AG10803 (cell line): ENCODE measurements at places on chromosomes 1 and 21.

GRCh38 chr1:209539576-209539975 lies 43.9 kb upstream of the CAMK1G start:
- DNase-seq = no peak

DNA sequence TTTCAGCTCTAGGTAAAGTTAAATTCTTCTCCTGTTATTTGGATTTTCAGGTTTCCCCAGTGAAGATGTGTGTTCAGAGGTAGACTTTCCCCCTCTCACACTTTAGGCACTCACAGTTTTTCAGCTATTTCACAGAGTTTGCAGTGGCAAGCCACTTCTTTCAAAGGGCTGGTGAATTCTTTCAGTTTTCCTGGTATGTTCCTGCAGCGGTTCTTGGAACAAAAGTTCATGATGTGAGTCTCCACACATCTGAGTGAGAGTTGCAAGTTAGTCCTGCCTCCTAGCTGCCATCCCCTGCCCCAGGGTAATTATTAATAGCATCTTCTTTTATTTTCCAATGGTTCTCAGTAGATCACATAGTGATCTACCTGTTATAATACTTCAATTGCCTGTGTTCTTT lies 27.3 kb upstream of the CD84 start:
- DNase-seq = no peak

DNA sequence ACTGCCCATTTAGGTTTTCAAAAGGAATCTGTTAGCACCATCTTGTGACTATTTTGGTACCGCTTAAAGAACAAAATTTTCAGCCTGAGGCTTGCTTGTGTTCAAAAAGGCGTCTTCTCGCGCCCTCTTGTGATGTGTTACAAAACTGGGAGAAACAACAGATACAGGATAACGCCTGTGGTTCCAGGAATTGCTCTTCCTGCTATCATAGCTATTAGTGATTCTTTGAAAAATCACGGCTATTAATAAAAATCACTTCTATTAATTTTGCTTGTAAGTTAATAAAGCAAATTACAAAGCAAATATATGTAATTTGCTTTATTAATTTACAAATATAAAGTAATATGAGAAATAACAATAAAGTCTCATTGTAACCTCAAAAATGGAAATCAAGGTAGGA lies 82.2 kb upstream of the ABCD3 start:
- peak; percentile 93 for DNase-seq

DNA sequence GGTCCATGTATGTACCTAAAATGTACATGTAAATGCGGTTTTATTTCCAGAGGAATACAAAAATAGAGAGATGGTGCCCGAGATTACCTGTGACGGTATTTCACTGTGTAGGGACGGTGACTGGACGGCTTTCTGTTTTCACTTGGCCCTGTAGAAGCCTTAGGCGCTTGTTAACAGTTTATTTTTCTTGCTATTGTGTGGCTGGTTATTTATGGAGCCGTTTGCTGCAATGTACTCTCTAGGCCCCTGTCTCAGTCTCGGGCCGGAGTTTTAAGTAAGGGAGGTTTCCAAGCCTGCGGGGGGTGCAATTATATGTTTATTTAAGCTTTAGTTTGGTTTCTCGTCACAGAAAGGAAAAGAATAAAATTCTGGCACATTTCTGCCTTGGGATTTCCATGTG lies 413 bp downstream of the EFCAB7 start:
- DNase-seq = peak; percentile 20

- peak; percentile 37 for DNase-seq
Measured at GRCh38 chr1:192610112-192610889, 25.6 kb upstream of the RGS13 start.

- no peak for DNase-seq
Measured at GRCh38 chr1:5907966-5908365, 84.3 kb downstream of the NPHP4 start.

DNA sequence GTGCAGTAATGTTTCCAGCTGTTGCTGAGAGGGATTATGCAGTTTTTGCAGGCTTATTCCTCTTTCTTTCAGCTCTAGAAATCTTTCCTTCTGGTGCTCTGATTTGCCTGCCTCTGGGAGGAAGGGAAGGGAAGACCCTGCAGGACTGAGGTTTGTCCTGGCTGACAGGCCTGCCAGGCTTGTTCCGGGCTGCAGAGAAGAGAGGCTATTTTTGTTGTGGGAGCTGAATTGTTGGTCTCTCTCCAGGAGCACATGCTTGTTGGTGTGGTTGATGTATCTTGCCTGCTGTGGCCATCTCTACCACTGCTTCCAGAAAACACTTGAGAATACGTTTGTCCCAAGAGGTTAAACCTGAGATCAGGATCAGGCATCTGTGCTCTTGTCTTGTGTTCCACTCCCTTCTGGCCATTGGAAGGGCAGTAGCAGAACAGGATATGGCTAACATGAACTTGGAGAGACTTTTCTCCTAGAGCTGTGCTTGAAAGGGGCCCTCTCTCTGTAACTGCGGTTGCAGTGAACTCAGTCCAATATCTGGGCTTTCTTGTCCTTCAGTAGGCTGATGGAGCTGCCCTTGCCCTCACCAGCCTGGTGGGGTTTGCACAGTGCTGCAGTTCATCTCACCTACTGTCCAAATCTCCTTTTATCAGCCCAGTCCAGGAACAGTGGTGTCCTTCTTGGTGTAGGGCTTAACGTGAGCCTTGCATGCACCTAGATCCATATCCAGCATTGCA lies 21.5 kb upstream of the SLC25A34 start:
- peak; percentile 77 for DNase-seq

DNA sequence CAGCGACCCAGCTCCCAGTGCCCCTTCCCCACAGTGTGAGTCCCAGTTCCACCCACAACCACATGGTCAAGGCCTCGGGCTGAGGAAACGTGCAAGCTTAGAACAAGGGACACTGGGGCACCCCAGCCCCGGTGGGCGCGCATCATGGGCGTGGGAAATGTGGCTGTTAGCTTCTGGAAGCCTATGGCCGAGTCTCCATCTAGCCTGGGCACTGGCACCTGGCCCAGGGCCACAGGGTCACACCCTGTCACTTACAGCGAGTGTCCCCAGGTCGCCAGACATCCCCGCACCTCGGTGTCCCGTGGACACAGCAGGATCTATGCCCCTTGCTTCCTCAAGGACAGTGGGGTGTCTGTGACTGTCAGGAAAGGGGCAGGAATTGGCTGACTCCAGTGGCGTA lies 37.0 kb upstream of the COL6A1 start:
- no peak for DNase-seq

GRCh38 chr1:11458811-11459275 lies 20.1 kb upstream of the DISP3 start:
- DNase-seq = no peak

DNA sequence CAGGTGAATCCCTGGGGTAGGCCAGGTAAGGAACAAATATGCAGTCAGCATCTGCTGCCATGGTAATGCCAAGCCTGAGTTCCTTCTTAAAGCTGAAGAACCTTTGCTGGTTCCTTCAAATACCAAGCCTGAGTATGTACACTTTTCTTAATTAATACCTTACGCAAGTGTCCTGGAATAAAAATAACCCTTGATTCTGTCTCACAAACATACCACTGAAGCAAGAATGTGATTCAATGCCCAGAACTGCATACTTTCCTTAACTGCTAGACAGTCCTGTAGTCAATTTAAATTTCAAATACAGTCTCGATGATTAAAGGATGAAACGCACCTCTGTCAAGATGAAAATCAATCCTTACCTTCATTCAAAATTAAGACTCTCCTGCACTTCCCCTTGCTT lies 634.0 kb upstream of the CHRM3 start:
- DNase-seq = peak; percentile 18

- no peak for DNase-seq
Measured at GRCh38 chr1:10621906-10622305, 147.2 kb downstream of the PEX14 start.

GRCh38 chr1:240058049-240058448 lies 33.6 kb upstream of the FMN2 start:
- no peak for DNase-seq

DNA sequence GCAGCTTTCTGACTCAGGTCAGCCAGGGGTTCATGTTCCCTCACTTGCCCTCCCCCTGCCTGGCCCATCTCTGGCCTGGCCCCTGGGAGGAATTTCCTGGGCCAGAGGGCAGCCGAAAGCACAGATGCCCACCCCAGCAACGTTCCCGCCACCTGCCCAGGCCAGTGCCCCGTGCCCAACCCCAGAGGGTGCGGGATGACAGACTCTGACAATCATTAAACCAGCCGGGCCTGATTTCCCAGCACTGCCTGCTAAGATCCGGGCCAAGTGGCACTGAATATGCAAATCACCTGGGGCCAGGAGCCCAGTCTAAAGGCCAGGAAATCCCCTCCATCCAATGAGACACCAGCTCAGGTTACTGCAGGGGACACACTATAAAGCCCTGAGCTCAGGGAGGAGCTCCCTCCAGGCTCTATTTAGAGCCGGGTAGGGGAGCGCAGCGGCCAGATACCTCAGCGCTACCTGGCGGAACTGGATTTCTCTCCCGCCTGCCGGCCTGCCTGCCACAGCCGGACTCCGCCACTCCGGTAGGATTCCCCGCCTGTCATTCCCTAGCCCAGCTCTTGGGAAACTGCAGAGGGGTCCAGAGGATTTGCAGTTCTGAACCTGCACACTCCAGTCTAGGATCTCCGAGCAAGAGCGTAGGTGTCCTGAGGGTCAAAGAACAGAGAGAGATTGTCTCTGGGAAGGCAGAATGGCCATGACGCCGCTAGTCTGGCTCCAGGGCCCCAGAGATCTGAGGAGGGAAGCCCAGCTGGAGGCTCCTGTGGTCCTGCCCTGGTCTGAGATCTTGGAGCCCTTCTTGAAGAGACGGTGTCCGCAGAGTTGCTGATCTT lies at the start of gene ELF3:
TSS of gene ELF3 (plus strand) at position 408 of the 836 bp plus-strand sequence. CDS start 550 bp downstream, outside the sequence.
- no peak for DNase-seq

- DNase-seq = no peak
Measured at GRCh38 chr1:246750752-246751151, 26.5 kb downstream of the SCCPDH start.

DNA sequence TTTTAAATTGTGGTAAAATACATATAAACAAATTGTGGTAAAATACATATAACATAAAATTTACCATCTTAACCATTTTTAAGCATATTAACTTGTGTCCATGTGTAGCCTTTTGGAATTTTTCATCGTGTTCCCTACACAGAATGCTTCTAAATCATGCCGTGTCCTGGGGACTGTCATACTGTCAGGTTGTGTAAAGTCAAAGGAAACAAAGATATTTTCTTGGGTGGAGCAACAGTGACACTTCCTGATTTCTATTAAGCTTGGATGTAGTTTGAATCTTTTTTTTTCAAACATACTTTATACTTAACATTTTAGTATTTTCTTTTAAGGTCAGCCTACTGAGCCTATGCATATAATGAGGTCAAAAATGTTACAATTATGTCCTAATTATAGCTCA lies 32.3 kb downstream of the DOP1B start:
- no peak for DNase-seq

DNA sequence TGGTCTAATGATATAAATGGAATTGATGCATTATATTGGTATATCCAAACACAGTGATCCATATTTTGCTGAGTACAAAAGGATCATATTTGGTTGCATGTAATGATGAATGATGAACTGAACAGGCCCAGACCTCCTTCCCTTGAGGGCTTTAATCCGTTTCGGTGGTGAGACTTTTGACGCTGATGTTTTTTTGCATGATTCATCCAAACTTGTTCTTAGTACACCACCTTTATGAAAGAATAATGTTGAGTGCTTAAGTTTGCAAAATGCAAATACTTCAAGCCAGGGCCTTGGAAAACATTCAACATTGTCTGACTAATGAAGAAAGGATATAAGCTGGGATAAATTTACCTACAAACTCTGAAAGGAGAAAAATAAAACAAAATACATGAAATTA lies 19.2 kb downstream of the HOOK1 start:
- no peak for DNase-seq

- DNase-seq = no peak
Measured at GRCh38 chr21:45224189-45224938, 63.3 kb downstream of the POFUT2 start.

DNA sequence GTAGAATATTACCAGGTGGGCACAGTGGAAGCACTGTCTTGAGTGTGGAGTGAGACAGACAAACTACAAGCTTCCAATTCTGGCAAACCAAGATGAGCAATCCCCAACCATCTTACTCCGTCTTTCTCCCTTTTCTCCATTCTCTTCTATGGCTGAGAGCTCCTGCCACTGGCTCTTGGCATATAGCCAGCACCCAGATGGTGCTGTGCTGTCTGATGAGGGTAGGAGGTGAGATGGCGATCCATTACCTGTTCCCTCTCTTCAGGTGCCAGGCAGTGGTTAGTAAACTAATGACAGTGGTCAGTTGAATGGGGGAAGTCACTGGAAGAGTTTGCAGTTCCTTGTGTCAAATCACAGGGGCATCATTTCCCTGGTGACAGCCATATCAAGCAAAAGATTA lies 108.4 kb downstream of the FNBP1L start:
- DNase-seq = no peak

- no peak for DNase-seq
Measured at GRCh38 chr1:9164919-9165318, 36.0 kb upstream of the GPR157 start.

GRCh38 chr1:59017501-59018231 lies 233.8 kb upstream of the JUN start:
- DNase-seq = no peak

DNA sequence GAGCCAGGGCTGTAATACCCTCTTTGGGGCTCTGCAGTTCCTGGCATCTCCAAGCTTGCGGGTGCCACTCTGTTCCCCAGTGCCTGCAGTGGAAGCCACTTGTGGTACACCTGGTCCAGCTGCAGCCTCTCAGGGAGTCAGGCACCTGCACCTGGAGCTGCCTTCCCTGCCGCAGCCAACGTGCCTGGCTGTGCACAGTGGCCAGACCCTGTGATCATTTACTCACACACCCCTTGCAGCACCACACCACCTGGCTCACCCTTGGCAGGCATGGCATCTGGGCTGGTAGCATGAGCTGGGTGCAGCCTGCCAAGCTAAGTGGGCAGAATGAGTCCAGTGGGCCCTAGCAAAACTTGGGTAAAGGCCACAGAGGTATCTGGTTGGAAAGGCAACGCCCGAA lies 51.1 kb upstream of the NTPCR start:
- no peak for DNase-seq

DNA sequence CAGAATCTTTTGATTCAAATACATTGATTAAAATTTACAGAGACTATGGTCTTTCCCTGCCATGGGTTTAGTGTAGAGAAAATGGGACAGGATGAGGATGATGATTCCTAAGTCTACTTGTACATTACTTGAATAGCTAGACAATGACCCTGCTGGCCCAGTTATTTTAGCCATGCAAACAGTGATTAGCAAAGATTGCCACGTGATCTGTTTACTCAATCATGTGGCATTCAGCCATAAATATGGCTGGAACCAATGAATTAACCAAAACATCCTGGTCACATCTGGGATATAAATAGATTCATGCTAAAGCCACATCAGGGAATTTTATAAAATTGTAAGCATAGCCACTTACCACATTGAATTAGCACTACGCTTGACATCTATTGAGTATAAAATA lies 167.3 kb downstream of the PBX1 start:
- DNase-seq = peak; percentile 99

GRCh38 chr1:193406901-193407300 lies 220.5 kb upstream of the B3GALT2 start:
- DNase-seq = peak; percentile 64

DNA sequence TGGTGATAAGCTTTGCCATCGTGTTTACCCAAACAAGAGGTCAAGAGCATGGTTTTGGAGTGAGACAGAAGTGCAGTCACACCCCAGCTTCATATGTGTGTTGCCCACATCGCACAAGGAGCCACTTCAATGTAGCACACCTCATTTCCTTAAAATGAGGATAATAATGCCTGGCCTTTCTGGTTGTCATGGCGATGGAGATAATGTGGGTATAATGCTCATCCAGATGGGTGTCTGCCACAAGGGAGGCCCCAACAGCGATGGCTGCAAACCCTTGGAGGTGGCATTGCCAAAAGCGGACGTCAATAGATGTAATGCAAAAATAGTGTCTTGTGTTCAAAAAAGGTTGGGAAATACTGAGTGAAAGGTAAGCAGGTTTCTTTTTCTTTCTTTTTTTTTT lies 83.1 kb upstream of the AJAP1 start:
- DNase-seq = no peak
